Naive thymus-derived CD4-positive, alpha-beta T cell (primary cell): ENCODE measurements at places on chromosomes 5 and 9. TPM values are rescaled to one million over a fixed set of nuclear protein-coding genes. Genes with fewer than 3 reads are reported as not detected.

Gene OCLN
- polyA plus RNA-seq, result 0.12 TPM

Gene TMEM232
- polyA plus RNA-seq, result 1.4 TPM

Gene FBP2
- polyA plus RNA-seq, result not detected

Gene PCDHGC4
- not detected for polyA plus RNA-seq

Gene GRIN1
- polyA plus RNA-seq, result not detected

Gene ARHGAP26
- polyA plus RNA-seq, result 12.9 TPM

Gene IL13
- not detected for polyA plus RNA-seq

Gene GFRA3
- polyA plus RNA-seq, result not detected

Gene PCDHB11
- polyA plus RNA-seq, result not detected

Gene FAM221B
- not detected for polyA plus RNA-seq

Gene FSTL4
- not detected for polyA plus RNA-seq

Gene CNTNAP3
- not detected for polyA plus RNA-seq

Gene ADAMTS13
- 0.35 TPM for polyA plus RNA-seq

Gene PAEP
- not detected for polyA plus RNA-seq

Gene SELENOP
- polyA plus RNA-seq, result not detected

Gene PRSS3
- polyA plus RNA-seq, result not detected

Gene CAMK2A
- not detected for polyA plus RNA-seq

Gene ENHO
- polyA plus RNA-seq, result not detected

Gene DND1
- 0.15 TPM for polyA plus RNA-seq

Gene RGS7BP
- polyA plus RNA-seq, result not detected

Gene MCCC2
- 21.5 TPM for polyA plus RNA-seq

Gene AHRR
- polyA plus RNA-seq, result not detected

Gene LHX3
- polyA plus RNA-seq, result not detected

Gene PROP1
- polyA plus RNA-seq, result not detected

Gene GARNL3
- 2.1 TPM for polyA plus RNA-seq

Gene MRPL22
- 97.6 TPM for polyA plus RNA-seq

Gene GPR21
- polyA plus RNA-seq, result not detected

Gene SLC25A2
- not detected for polyA plus RNA-seq

Gene SPEF2
- polyA plus RNA-seq, result 7.3 TPM

Gene REEP5
- polyA plus RNA-seq, result 33.4 TPM

Gene LCN12
- polyA plus RNA-seq, result not detected

Gene DPYSL3
- polyA plus RNA-seq, result not detected

Gene IFNB1
- polyA plus RNA-seq, result not detected

Gene ANKRA2
- 30.1 TPM for polyA plus RNA-seq

Gene TMEM252
- polyA plus RNA-seq, result not detected

Gene SLC31A1
- 3.0 TPM for polyA plus RNA-seq

Gene ACTBL2
- not detected for polyA plus RNA-seq

Gene EDIL3
- polyA plus RNA-seq, result not detected

Gene PCDHGA11
- not detected for polyA plus RNA-seq

Gene ENTPD2
- not detected for polyA plus RNA-seq

Gene IPPK
- 2.8 TPM for polyA plus RNA-seq

Gene PCDH12
- polyA plus RNA-seq, result 0.11 TPM

Gene PTTG1
- 11.8 TPM for polyA plus RNA-seq

Gene SNCB
- polyA plus RNA-seq, result not detected

Gene ATP10B
- not detected for polyA plus RNA-seq

Gene TMEM203
- polyA plus RNA-seq, result 172 TPM

Gene ADAMTS12
- polyA plus RNA-seq, result not detected
